ENCODE measurements at places on chromosomes 3 and 15.

GRCh38 chr3:61236556-61236955 is 14.7 kb downstream of the FHIT start:
- DNase-seq, result no peak

- DNase-seq, result no peak
Measured at GRCh38 chr3:155701882-155702465, 42.9 kb downstream of the PLCH1 start.

DNA sequence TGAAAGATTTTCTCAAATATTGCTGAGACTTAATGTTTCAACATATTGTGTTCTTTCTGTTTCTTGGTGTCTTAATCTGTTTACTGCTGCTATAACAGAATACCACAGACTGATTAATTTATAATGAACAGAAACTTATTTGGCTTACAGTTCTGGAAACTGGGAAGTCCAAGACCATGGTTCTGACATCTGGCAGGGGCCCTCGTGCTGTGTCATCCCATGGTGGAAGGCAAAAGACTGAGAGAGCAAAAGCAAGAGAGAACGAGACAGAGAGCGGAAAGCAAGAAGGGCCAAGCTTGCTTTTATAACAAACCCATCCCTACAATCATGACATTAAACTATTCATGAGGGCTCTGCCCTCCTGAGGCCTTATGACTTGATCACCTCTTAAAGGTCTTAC is 88.7 kb downstream of the ARNT2 start:
- DNase-seq, result no peak

DNA sequence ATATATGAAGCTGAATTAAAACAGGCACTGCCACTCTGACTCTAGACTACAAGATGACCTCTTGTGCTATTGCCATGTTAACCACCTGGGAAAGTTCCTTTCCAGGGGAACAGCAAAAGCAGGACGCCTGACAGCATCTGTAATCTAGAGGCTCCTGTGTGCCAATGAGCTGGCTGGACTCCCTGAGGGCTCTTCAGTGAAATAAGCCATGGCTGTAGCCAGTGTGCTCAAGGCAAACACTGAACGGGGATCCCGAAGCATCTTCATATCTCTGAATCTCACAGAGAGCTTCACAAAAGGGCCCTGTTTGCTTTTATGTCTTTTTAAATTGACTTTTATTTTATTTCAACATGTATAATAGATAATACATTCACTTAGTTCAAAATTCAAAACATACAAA is 57.2 kb downstream of the BFSP2 start:
- no peak for DNase-seq
